ENCODE measurements at places on chromosomes 6 and 20.

DNA sequence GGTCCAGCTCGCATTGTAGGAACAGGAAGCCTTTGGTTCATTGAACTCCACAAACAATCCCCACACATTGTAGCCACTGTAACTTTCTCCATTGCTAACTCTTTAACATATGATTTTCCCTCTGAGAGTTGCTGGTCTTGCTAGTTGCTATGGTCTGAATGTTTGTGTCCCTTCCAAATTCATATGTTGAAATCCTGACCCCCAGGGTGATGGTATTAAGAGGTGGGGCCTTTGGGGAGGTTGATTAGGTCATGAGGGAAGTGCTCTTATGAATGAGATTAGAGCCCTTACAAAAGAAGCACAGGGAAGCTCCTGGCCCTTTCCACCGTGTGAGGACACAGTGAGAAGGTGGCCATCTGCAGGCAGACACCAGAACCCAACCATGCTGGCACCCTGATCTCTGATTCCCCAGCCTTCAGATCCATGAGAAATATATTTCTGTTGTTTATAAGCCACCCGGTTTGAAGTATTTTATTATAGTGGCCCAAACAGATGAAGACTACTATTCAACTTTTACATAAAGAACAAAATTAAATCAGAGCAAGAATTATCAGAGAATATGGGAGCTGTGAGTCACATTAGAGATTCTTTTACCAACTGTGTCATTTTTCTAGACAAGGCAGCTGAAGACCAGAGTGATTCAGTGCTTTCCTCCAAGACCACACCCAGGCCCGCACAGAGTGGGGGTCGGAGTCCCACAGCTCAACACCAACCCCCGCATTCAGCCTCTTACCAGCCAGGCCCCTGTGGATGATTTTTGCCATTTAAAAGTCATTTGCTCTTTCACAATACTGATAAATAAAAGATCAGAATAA lies 143.0 kb downstream of the SAMD5 start:
- no peak for DNase-seq

GRCh38 chr20:49825521-49826033 lies 12.9 kb downstream of the SLC9A8 start:
- no peak for DNase-seq

GRCh38 chr20:50872560-50873425 lies 58.4 kb downstream of the ADNP start:
- DNase-seq, result no peak

DNA sequence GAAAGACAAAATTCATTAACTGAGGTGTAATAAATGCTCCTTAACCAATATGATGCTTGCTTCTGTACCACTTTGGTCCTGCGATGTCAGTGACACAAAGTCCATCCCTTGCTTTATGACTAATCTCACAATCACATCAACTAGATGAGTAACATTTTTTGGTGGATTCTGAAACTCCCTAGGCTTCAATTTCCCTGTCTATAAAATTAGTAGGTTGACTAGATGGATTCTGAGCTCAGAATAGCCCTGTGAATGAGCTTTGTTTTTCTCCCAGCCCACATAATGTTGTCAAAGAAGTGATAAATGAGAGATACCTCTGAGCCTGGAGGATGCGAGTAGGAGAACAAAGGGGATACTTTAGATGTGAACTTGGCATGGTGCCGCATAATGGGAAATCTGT lies 9.1 kb downstream of the TXLNB start:
- no peak for DNase-seq

- no peak for DNase-seq
Measured at GRCh38 chr6:135600086-135600702, 102.7 kb upstream of the AHI1 start.

DNA sequence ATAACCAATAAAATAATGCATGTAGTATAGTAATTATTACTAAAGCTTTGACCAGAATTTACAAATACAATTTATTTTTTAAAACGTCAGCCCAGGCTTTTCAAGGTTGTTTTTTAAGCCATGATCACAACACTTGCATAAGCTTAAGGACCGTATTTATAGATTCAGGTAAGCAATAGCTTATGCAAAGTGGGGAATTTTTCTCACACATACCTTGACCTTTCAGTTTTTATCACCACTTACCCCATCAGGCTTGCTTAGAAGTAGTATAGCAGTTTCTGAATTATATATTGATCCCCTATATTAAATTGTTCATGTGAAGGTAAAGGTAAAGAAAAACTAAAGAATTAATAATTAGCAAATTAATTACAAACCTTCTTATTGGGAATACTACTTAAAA lies 232.3 kb upstream of the FKBP1C start:
- DNase-seq, result no peak

- DNase-seq, result no peak
Measured at GRCh38 chr6:89562093-89562973, 76.2 kb downstream of the LYRM2 start.

GRCh38 chr6:113713665-113714064 lies 143.5 kb upstream of the MARCKS start:
- no peak for DNase-seq

DNA sequence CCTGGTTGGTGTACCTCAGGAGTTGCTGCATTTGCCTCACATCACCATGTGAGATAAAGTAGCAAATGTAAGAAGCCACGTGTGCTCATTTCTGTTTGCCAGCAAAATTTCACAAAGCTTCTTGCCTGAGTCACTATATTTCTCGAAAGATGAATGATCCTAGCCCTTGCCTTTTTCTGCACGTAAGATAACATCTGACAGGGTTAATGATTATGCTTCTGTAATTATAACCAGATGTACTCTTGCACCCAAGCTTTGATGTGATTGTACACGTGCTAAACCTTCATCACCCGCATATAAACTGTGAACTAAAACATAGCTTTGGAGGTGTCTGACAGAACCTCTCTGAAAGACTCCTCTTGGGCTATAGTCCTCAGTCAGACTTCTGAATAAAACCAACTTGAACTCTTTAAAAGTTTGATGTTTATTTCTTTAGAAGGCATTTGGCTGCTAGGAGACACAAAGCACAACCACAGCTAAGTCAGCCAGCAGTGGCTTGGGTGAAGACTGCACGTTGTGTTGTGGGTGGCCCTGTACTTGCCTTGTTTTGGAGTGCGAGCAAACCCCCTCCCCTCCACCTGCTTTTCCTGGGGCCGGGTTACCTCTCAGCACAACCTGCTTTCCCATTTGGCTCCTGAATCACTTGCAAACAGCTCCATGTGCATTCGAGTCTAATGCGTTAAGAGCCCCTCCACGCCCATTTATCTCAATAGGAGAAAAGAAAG lies 19.3 kb downstream of the PROKR2 start:
- DNase-seq, result no peak

DNA sequence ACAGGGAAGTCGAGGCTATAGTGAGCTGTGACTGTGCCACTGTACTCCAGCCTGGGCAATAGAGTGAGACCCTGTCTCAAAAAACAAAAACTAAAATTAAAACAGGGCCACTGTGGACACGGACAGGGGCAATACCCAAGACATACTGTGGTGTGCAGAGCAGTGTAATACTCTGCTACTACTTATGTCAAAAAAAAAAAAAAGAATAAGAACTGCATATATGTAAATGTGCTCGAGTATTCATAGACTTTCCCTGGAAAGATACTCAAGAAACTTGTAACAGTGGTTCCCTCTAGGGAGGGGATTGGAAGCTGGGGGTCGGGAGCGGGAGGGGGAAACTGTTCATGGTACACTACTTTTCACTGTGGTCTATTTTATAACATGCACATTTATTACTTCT lies 15.9 kb downstream of the SPDEF start:
- no peak for DNase-seq

GRCh38 chr6:82954937-82955577 lies 110.6 kb downstream of the UBE3D start:
- DNase-seq, result no peak

- no peak for DNase-seq
Measured at GRCh38 chr20:10504994-10505730, 70.1 kb downstream of the SLX4IP start.

DNA sequence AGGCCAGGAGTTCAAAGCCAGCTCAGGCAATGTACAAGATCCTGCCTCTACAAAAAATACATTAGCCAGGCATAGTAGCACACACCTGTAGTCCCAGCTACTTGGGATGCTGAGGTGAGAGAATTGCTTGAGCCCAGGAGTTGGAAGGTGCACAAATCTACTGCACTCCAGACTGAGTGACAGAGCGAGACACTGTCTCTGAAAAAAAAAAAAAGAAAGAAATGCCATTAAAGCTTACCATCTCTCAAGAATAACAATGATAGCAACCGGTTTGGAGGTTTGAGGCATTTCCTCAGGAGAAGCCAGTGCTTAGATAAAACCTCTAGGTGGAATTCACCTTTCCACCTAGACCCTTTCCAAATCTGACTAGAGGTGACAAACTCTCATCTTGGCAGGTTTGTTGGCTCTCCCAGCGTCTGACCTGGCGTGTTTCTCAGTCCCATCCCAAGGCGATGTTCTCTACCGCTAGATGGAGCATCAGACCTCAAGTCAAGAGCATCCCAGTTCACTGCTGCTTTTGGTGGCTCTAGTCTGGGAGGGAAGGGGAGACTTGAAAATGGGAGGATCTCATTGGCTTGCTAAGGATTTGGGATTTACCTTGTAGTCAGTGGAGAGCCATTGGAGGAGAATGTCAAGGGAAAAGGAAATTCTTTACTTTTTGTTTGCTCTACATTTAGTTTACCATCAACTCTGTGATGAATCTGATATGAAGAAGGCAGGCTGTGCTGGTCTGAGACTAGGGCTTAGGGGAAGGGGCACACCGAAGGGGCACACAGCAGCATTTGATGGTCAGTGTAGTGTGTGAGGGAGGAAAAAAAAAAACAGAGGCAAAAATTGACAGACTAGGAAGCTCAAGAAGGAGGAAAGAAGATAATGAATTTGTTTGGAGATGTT lies 67.9 kb downstream of the NCOA7 start:
- peak; percentile 27 for DNase-seq

GRCh38 chr6:87617405-87617804 lies 27.5 kb downstream of the ORC3 start:
- DNase-seq, result no peak

GRCh38 chr20:59752704-59753460 lies 148.5 kb downstream of the PHACTR3 start:
- DNase-seq, result no peak

DNA sequence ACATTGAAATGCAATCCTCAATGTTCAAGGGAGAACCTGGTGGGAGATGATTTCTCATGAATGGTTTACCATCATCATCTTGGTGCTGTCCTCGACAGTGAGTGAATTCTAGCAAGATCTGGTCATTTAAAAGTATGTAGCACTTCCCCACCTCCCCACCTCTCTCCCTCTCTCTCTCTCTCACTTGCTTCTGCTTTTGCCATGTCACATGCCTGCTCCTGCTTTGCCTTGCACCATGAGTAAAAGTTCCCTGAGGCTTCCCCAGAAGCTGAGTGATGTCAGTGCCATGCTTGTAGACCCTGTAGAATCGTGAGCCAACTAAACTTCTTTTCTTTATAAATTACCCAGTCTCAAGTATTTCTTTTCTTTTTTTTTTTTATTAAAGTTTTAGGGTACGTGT lies 60.5 kb downstream of the DST start:
- no peak for DNase-seq

- no peak for DNase-seq
Measured at GRCh38 chr20:62825986-62826645, 9.3 kb downstream of the COL9A3 start.

DNA sequence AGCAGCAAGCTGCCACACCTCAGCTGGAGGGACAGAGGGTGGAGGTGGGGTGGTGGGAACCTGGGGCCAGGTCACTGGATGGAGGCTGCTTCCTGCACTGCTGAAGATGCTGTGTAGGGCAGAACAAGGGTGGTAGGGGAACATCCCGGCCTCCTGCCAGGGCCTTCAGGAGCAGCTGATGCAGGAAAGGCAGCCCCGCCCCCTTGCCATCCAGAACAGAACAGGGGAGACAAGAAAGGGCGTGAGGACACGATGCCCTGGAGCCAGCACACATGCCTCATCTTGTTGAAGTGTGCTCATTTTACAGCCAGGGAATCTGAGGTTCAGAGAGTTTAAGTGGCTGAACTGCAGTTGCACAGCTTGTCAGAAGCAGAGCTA lies 43.1 kb upstream of the PHACTR3 start:
- no peak for DNase-seq

Data from CD4-positive, alpha-beta T cell treated with Interleukin-6 for 4 hours (primary cell).